Inflammatory macrophage treated with lipopolysaccharide for 1 hour (primary cell): ENCODE measurements at places on chromosomes 16 and 17.

GRCh38 chr16:19753815-19754643 lies 36.0 kb downstream of the IQCK start:
- no peak for DNase-seq

GRCh38 chr17:64661976-64662773 lies at the start of gene SMURF2:
Gene SMURF2, minus strand, starts transcription at chr17:64662307. Its CDS starts 427 bp downstream, at chr17:64661880.
- peak; percentile 68 for DNase-seq

DNA sequence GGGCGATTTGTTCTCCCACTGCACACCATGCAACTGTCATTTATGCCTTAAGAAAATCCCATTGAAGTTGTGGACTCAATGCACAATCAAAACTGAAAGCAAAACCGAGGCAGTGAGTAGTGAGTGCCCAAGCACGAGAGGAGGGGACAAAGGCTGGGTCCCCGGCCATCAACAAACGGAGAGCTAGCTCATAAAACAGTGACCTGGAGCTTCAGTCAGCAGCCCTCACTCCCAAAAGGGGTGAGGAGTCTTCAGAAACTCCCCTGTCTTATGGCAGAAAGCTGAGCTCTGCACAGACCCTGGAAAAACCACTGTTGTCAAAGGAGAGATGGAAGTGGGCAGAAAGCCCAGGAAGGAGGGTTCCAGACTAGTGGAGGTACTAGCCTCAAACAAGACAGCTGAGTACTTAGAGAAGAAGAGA lies 96.9 kb downstream of the ADCY9 start:
- DNase-seq = peak; percentile 23

- DNase-seq = no peak
Observed at GRCh38 chr17:31490671-31491375, 99.3 kb downstream of the RAB11FIP4 start.

DNA sequence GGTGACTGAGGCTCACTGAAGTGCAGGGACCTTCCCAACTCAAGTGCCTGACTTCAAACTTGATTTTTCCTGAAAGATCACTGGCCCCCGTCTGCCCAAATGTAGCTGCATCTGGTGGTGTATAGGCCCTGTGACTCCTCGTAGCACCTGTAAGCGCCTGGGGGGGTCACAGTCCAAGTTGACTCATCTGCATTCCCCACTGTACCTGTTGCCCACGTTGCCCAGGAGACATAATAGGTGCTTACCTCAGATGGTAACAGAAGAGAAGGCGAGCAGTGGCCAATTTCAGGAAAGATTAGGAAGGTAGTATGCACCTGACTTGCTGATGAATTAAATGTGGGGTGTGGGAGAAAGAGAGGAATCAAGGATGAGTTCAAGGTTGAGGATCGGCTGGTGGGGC lies 44.1 kb upstream of the EMP2 start:
- no peak for DNase-seq

DNA sequence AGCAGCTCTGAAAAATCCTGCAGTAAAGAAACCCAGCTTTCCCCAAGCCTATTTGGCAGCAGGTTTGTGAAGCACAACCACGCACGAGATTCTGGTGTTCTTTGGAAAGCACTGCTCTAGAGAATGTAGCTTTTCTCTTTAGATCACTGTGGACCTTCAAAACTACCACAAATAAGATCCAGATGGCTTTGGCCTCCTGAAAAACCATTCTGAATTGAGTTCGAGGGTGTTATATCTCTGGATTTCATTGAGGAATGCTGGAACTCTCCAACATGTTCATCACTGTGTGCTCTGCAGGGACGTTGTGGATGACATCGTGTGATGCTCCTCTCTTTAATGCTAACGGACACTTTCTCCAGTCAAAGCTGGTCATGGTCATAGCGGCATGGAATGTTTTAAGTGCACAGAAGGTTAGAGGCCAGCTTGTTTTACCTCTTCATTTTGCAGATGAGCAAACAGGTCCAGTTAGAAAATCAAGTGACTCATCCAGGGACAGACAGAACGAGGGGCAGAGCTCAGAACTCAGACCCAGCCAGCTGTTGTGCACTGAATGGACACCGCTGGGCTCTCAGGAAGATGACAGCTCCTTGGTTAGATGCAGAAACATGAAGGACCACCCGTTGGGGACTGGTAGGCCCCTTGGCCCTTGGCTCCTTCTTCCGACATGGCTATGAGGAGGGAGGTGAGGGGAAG lies 37.2 kb downstream of the CCDC42 start:
- no peak for DNase-seq

- no peak for DNase-seq
Observed at GRCh38 chr17:28961391-28961790, 10.1 kb upstream of the PHF12 start.

GRCh38 chr16:3292604-3293003 lies 9.3 kb downstream of the ZNF263 start:
- no peak for DNase-seq

GRCh38 chr17:48487221-48487620 lies 43.6 kb downstream of the HOXB1 start:
- DNase-seq = no peak

DNA sequence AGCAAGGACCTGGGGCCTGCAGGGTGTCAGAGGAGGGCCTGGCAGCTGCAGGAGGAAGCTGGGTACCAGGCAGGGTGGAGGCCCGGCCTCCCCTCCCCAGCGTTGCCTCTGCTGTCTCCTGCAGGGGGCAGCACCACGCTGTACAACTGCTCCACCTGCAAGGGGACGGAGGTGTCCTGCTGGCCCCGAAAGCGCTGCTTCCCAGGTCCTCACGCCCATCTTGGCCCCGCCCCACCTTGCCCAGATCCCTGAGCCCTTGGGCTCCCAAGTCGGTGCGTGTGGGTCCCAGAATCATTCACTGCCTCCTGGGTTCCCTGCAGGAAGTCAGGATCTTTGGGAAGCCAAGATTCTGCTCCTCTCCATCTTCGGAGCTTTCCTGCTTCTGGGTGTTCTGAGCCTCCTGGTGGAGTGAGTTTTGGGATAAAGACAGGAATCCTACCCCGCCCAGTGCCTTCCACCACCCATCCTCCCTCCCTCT lies 1.2 kb downstream of the TMEM95 start:
- DNase-seq = peak; percentile 40

- DNase-seq = no peak
Observed at GRCh38 chr16:55171241-55171640, 152.8 kb upstream of the IRX6 start.

GRCh38 chr16:17476414-17477259 lies 5.9 kb upstream of the XYLT1 start:
- DNase-seq = no peak
